ENCODE measurements at places on chromosomes 5 and 9. TPM values are rescaled to one million over a fixed set of nuclear protein-coding genes. Genes with fewer than 3 reads are reported as not detected.

- no peak for DNase-seq
- no peak overlapping the region for H3K27ac ChIP-seq
- no peaks in the 10 kb centered on the region for H3K36me3 ChIP-seq
Observed at GRCh38 chr9:38697776-38698300, 22.1 kb downstream of the FAM240B start.

- no peaks in the 10 kb centered on the region for H3K36me3 ChIP-seq
- H3K4me1 ChIP-seq: no peaks in the 10 kb centered on the region
- H3K4me3 ChIP-seq: no peak overlapping the region
Observed at GRCh38 chr5:65382582-65382981, 99.1 kb downstream of the ADAMTS6 start.

DNA sequence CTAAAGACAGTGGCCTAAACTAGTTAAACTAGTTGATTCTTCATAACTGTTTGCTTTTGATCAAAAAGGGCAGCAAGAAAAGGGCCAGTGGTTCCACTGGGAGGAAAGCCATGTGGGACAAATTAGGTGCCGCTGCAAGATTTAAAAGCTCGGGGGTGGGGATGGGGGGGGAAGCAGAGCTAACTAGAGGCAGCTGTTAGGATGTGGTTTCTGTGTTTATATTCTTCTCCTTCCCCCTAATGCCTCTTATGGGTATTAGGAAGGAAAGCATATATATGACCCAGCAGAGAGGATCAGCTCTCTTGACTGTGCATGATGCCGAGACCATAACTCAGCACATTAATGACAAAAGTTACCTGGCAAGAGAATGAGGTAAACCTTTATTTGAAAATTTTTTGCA lies 65.7 kb downstream of the EFNA5 start:
- H3K27me3 ChIP-seq: peaks cover 20% of the 10 kb centered on the region
- no peak for DNase-seq
- H3K4me1 ChIP-seq: no peaks in the 10 kb centered on the region
- H3K27ac ChIP-seq: no peak overlapping the region
- H3K4me3 ChIP-seq: no peak overlapping the region

DNA sequence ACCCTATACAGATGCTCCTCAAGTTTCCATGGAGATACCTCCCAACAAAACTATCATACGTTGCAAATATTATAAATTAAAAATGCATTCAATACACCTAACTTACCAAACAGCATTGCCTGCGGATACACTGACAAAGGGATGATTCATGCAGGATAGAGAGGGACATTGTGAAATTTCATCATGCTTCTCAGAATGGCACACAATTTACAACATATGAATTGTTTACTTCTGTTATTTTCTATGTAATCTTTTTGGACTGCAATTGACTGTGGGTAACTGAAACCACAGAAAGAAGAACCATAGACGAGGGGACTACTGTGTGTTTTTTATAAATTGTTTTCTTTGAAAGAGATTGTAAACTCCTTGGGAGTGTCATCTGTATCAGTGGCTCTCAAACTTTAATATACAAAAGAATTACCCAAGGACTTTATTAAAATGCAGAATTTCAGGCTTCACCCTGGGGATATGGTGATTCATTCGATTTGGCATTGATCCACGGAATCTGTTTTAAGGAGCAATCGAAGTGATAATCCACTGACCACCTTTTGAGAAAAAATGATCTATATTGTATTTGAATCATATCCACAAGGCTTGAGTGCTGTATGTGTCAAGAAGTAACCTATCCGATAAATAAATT lies 146.4 kb downstream of the SGCD start:
- DNase-seq: no peak
- H3K36me3 ChIP-seq: no peaks in the 10 kb centered on the region
- no peak overlapping the region for H3K4me3 ChIP-seq
- H3K27ac ChIP-seq: no peak overlapping the region

DNA sequence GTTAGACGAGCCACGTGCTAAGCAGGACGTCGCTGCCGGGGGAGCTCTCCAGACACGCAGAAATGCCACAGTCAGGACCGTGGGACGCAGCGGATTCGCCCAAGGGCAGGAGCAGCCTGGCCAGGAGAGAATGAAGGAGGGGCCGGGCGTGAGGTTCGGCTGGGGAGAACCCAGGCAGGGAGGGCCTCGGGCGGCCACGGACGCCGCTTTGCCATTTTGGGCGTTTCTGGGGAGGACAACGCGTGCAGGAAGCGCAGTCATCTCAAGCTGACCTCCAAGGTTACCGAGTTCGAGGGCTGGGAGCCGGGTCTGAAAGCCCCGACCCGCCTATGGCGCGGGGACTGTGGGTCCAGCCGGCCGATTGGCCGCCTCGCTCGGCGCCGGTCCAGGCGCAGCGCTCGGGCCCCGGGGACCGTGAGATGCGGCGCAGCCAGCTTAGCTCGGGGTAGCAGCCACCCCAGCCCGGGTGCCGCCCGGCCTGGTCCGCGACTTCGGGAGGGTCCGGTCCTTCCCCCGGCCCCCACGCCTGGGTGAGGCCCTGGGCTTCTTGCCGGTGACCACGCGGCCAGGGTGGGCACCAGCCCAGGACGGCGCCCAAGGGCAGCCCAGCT lies 760 bp upstream of the MAN1B1 start:
- H3K36me3 ChIP-seq: no peaks in the 10 kb centered on the region
- H3K27me3 ChIP-seq: no peaks in the 10 kb centered on the region
- H3K4me1 ChIP-seq: peaks cover 23% of the 10 kb centered on the region
- no peak for DNase-seq

DNA sequence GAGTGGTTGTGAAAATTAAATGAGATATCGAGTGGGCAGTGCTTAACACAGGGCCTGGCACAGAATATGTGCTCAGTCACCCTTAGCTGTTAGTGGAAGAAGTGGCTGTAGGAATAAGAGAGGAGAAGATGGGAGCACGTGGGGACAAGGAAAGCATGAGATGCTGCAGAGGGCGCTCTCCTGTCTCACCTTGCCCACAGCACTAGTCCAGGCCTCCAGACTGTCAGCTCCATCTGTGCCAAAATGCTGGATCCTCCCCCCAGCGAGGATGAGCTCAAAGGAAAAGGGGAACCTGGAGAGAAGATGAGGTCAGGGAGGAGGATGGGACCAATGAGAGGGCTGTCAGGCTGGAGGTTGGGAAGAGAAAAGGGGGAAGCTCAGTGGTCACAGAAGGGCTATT lies 12.5 kb downstream of the ARAP3 start:
- no peaks in the 10 kb centered on the region for H3K36me3 ChIP-seq
- H3K27ac ChIP-seq: no peak overlapping the region
- no peaks in the 10 kb centered on the region for H3K27me3 ChIP-seq
- peaks cover 4% of the 10 kb centered on the region for H3K4me1 ChIP-seq
- no peak overlapping the region for H3K4me3 ChIP-seq

- no peak overlapping the region for H3K27ac ChIP-seq
- H3K4me3 ChIP-seq: no peak overlapping the region
- peaks cover 25% of the 10 kb centered on the region for H3K27me3 ChIP-seq
- H3K36me3 ChIP-seq: no peaks in the 10 kb centered on the region
Observed at GRCh38 chr9:89933578-89933977, 328.8 kb downstream of the GADD45G start.

LCP2 gene
- 360 TPM for total RNA-seq

GRPEL2 gene
- 23.6 TPM for total RNA-seq

C5orf22 gene
- 25.5 TPM for total RNA-seq

Measured in natural killer cell treated with Interleukin-12 subunit alpha and Interleukin-12 subunit beta and Interleukin-15 and Interleukin-18, amount 100 ng/mL, for 72 hours (primary cell).